ENCODE measurements at places on chromosomes 2 and 18.
A peak's percentile ranks its signal among the peaks of the same experiment; 100 is the strongest.

DNA sequence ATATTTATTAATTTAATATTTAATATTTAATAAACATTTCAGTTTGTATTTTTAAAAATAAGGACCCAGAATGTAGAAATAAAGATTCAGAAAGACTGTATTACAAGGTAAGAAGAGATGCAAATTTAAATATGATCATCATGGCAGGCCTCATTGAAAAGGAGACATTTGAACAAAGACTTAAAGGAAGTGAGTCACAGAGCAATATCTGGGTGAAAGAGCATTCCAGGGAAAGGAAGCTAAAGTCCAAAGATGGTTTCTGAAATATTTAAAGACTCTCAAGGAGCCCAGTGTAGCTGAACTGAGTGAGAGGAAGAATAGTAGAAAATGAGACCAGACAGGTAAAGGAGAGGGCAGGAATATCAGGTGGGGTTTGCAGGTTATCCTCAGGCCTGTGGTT, 5.9 kb downstream of the SCYGR4 start:
- DNase-seq, result no peak

DNA sequence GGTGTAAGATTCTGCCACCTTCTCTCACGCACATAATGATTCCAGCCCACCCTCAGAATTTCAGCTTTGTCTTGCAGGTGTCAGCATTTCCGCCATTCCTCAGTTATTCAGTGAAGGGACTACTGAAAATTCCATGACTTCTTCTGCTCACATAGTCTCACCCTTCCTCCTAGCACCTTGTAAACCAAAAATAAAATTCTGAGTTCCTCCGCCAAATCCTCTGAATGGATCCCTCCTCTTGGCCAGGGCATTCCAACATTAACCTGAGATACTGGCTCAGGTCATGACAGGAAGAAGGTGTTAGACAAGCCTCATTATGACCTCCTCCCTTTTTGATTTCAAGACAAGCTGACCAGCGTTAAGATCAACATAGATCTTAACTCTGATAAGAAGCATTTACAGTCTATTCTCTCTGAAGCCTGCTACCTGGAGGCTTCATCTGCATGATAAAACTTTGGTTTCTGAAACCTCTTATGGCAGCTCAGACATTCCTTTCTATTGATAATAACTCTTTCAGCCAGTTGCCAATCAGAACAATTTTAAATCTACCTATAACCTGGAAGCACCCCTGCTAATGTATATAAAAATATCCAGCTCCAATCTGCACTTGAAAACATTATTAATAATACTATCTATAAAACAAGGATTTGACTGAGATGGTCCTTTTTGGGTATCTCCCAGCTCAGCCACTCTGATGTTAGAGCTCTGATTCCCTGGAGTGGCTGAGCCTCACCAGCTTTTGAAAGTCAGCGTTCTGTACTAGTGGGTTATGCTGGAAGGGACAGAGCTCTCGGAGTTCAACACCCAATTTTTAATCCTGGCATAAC, 136.4 kb upstream of the APCDD1 start:
- DNase-seq, result no peak

DNA sequence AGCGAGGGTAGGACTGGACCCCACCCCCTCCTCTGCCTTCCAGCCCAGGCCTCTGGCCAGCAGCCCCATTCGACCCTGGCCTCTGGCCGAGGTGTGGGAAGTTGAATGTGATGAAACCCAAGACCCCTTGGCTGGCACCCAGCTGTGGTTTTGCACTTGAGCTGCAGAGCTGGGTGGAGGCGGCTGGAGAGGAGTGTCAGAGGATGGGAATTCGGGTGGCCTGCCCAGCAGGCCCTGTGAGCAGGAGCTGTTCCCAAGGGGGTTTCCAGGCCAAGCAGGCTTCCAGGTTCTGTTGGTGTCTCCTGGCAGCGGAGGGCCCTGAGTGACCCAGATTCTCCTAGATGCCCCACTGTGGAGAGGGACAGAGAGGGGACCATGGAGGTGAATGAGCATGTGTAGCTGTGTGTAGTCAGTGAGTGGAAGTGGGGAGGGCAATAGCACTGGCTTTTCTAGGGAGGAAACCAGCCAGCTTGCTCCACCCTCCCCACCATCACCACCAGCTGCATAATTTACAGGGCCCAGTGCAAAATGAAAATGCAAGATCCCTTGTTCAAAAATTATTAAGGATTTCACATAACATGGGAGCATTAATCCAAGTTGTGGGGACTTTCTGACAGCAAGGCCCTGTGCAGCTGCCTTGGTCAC, 172.2 kb upstream of the HAAO start:
- DNase-seq, result no peak

- DNase-seq, result no peak
Observed at GRCh38 chr2:8086796-8087479, 594.9 kb upstream of the ID2 start.

DNA sequence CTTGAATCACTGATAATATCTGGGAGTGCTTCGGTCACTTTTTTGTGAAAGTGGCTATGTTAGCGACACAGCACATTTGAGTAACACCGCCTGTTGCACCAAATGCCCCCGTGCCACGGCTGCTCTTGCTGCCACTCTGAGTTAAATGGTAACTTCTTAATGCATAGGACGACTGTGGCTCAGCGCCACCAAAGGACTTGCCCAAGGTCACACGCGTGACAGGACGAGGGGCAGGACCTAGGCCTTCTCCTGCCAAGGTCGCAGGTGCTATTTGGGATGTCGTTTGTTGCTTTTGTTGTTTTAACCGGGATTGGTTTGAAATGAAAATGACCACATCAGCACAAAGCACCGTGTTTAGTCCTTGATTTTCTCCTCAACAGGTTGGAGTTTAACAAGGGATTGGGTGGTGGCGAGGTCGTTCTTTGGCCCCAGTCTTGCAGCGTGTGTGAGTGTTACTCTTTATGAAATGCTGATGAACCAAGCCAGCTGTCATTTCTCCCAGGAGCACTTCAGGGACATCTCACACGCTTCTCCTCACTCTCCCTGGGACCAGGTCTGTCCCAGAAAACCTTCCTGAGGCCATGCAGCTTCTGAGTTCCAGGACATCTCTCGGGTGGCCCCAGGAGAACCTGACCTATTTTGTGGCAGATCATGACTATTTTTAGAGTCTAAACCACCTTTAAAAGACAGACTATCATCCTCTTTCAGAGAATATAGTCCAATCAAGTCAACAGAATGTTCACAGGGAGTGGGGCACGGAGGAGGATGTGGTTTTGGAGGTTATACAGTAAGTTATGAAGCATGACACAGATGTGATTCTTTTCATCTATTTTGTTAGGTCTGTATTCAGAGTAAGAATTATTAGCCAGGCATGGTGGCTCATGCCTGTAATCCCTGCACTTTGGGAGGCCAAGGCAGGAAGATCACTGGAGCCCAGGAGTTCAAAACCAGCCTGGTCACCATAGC, 49.9 kb downstream of the MTCL1 start:
- DNase-seq, result peak; percentile 8

DNA sequence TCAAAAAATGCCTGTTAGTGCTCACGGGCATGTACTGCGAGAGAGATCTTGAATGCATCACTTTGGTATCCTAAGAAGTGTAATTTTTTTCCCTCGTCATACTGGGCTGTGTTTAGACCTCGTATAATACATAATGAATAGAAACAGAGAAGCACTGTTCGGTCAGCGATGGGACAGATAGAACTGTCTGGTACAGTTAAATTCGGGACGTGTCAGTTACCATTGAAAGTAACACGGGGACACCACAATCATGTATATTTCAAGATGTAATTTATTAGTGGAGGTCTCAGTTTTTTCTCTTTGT, 1.8 kb downstream of the PKP4 start:
- DNase-seq, result no peak

GRCh38 chr2:170362871-170363631, 185.1 kb downstream of the MYO3B start:
- DNase-seq, result no peak

- no peak for DNase-seq
Observed at GRCh38 chr2:238706163-238706562, 141.7 kb upstream of the TWIST2 start.

DNA sequence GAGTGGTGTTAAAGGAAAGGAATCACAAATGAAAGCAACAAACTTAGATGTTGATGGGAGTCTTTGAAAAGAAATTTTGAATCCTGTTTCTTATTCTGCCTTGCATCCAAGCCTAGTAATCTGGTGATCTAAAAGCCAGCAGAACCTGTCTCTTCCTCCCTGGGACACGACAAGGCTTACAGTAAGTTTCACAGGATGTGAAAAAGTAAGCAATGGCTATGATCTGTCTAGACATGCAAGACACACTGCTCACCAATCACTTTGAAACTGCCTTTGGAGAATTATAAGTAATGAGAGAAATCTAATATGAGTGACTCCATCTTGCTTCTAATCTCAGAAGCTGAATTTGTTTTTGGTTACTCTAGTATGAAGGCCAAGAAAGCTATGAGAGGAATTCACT, 103.7 kb downstream of the KCNH7 start:
- no peak for DNase-seq

- DNase-seq, result no peak
Observed at GRCh38 chr2:9634133-9634532, 3.3 kb upstream of the YWHAQ start.

- no peak for DNase-seq
Observed at GRCh38 chr2:218086478-218086877, 17.4 kb downstream of the RUFY4 start.

GRCh38 chr2:98476192-98476868, 31.7 kb downstream of the INPP4A start:
- no peak for DNase-seq

DNA sequence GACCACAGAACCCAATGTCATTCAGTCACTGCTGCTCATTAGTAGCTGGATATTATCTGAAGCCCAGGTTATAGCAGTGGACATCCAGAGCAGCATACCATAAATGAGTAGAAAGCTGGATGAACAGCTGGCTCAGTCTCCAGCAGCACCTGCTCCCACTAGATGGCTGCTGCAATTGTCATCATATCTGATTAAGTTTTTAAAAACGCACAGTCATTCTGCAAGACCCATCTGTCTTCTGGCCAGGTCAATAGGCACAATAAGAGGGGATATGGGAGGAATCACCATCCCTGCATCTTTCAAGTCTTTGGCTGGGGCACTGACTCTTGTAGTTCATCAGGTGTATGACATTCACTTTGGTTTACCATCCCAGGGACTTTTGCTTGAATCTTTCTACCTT, 55.1 kb upstream of the XDH start:
- no peak for DNase-seq

- DNase-seq, result no peak
Observed at GRCh38 chr2:77469106-77469505, 53.1 kb downstream of the LRRTM4 start.

GRCh38 chr2:232593982-232594381, 39.4 kb upstream of the EFHD1 start:
- no peak for DNase-seq

- DNase-seq, result no peak
Observed at GRCh38 chr18:34835466-34835865, 125.4 kb downstream of the DTNA start.

GRCh38 chr2:70776266-70776665, 8.3 kb upstream of the ADD2 start:
- no peak for DNase-seq

DNA sequence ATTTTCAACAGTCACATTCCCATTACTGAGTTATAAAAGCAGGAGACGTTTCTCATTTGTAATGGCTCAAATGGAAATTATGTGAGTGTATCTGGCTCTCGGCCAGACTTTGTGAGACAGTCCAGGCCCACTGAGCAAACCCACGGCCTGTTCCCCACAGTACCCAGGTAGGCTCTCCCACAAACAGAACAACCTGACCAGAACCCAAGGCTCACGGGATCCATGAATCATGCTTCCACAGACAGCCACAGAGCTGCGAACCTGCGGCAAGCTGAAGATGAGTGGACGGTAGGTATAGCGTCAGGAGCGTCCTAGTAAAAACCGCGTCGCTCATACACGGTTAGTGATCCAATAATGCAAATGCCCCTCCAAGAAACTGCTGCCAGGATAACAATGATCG, 34.2 kb downstream of the NDUFA10 start:
- no peak for DNase-seq

DNA sequence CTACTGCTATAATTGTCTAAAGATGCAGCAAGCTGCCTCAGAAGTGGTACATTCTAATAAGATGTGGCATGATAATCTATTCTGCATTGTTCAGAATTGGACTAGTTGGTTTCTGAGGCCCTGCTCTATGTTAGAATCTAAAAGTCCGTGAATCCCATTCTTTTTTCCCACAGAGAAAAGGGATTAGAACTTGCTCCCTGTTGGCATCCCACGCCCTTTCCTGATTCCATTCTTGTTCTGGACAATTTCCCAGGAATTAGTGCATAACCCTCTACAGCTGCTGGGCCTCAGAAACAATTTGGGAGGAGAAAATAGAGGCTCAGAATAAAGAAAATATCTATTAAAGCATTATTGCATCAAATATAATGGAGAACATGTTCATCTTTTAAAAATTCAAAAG, 282.7 kb downstream of the NRXN1 start:
- DNase-seq, result no peak

GRCh38 chr2:219177552-219178376, at the start of gene RETREG2:
TSS of gene RETREG2 (plus strand) at chr2:219178275. CDS start at chr2:219178353, 78 bp downstream.
- DNase-seq, result peak; percentile 65

GRCh38 chr2:178756843-178757242, 50.4 kb downstream of the TTN start:
- no peak for DNase-seq

DNA sequence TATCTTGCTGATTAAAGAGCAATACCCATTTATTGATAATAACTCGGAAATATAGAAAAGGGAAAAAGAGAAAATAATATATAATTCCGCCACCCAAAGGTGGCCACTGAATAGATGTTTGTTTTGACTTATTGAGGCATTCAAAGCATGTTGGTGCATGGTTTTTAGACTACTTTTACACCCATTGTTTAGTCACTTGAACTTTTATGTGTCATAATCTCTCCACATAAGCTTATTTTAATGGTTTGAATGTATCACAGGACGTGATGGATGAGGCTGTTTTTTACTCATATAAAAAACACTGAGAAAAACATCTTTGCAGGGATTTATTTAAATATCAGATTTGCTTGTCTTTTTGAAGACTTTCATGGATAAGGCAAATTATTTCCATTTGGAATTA, 120.4 kb downstream of the ACKR3 start:
- no peak for DNase-seq

GRCh38 chr18:69000366-69000765, 202.5 kb downstream of the CCDC102B start:
- DNase-seq, result no peak

GRCh38 chr18:58453167-58453808, 175.6 kb downstream of the ALPK2 start:
- DNase-seq, result no peak

DNA sequence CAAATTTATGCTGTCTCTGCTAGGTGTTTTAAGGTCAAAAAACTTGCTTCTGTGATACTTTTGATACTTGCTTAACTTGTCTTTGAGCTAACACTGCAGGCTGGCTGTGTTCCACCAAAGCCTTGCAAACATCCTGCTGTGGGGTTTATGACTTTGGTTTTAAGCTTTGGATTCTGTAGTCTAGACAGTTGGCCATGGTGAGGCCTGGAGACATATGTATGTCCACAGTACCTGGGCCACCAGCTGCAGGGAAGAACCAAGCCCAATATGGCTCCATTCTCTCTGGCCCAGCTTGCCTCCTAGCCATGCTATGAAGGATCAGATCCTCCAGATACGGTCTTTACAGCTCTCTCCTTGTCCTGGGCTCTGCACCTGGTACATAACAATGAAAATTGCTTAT, 113.9 kb downstream of the INO80D start:
- DNase-seq, result no peak

- no peak for DNase-seq
Observed at GRCh38 chr2:21422050-21422449, 298.3 kb downstream of the TDRD15 start.

Measured in activated CD8-positive, alpha-beta memory T cell treated with anti-CD3 and anti-CD28 coated beads for 1 hour (primary cell).